ENCODE measurements at places on chromosomes 3 and 15.

- DNase-seq: no peak
These were observed 29.9 kb upstream of the ALDH1A2 start for GRCh38 chr15:58095415-58095814.

DNA sequence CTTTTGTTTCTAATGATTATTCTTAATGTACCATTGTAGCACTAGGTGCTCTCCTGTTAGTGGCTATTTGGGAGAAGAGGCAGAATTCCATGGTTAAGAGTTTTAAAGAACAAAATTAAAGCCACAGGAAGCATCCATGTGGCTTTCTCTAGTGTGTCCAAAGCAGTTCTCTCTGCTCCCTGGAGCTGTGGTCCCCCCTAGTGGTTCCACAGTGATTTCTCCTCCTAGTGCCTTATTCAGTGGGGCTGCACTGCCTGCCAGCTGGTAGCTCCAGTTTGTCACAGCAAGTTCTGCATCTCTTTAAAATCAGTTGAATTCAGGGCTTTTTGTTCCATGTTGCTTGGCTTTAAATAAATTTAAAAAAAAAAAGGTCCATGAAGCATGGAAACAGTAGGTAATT, 39.6 kb upstream of the FAM98B start:
- DNase-seq: no peak

GRCh38 chr15:70578196-70578595, 185.2 kb downstream of the UACA start:
- no peak for DNase-seq

- DNase-seq: no peak
These were observed 30.5 kb downstream of the RSRC1 start for GRCh38 chr3:158140396-158140795.

GRCh38 chr15:101162701-101163483, 89.0 kb downstream of the CHSY1 start:
- DNase-seq: no peak

- DNase-seq: no peak
These were observed 85.3 kb downstream of the ASB7 start for GRCh38 chr15:100687582-100688141.

DNA sequence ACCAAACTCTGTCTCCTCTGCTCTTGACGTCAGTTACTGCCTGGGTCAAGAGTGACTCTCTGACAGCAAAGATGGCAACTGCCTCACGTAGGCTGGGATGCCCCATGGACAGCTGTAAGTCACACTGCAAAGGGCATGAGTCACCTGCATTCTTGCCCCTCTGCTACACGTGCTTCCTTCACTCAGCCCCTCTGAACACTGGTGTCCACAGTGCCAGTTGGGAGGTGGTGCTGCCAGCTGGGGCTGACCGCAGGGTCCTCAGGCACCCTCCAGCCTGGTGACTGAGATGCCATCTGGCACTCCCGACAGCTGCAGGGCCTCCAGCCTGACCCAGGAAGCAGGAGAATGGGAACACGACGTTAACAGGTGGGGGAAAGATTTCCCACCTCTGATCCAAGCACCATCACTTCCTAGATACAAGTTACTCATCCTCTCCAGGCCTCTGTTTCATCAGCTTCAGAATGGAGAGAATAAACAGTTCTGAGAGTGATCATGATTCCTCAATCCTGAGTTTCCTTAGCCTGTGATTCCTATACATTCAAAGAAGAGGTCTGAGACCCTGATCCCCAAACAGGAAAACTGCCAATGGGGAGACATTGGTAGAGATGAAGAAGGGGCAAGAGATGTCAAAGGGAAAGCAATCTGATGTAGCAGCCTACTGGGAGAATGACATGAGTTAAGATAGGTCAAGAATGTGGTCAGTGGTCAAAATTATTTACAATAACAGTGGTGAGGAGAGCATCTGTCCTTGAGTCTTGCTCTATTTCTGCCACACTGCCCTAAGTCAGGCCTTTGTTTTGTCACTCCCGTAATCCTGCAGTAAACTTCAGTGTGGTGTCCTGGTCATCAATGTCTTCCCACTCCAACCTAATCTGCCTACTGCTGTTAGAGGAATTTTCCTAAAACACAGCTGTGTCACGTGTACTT, 86.1 kb upstream of the BCL6 start:
- DNase-seq: no peak

GRCh38 chr3:120438665-120439370, 12.0 kb downstream of the FSTL1 start:
- no peak for DNase-seq

- DNase-seq: no peak
These were observed 1038.2 kb downstream of the MCTP2 start for GRCh38 chr15:95269242-95270183.

DNA sequence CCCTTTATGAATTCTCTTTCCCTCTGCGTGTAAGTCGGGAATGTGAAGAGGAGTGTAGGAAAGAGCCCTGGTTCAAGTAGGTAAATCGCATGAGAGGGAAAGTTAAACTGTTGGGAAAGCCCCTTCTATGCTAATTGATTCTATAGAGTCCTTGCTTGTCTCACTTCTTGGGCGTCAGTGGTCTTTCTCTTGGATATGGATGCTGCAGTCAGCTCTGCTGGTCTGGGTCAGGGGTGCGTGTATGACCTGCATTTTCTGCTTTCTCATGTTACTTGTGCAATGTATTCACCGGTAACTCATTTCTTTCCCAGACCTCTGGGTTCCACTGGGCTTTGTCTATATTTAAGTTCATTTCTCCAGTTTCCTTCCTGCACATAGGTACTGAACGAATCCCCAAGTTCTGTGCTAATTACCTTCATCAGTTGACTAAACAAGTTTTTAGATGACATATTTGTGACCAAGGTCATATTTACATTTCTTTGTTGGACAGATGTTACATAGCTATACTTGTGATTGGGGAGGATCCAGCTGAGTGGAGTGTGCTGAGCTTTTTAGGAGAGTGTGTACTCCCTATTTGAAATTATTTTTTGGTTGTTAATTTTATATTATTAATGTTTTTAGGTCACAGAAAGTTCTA, 1.4 kb downstream of the SETD5 start:
- no peak for DNase-seq

DNA sequence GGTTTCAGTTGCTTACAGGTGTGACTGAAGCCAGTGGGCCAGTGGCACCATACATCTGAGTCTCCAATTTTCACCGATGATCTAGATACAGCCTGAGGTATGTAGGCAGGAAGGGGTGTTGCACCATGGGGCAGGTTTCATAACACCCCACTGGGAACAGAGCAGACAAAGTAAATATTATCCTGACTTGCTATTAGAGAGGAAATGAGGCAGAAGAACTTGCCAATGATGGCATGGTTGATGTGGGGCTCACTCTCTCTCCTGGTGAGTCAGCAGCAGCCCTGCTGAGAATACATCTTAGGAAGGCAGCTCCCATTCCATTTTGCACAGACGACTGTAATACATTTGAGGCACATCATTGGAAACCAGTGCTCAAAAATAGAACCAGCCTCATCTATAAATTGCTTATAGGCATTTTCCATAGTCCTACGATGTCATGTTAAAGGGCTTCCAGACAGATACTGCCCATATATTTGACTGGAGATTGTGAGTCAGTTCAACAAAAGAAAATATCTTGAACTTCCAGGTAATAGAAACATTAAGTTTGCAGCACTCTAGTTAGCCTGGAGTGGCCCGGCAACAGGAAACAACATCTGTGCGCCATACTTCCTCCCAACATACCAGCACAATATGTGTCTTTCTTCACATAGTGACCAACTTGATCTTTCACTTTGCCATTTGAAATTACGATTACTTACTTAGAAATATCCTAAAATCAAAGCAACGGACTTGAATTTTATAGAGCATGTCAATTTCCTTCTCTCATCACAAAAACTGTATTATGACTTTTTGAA, 175.5 kb downstream of the NECTIN3 start:
- no peak for DNase-seq

GRCh38 chr3:58955308-58955707, 94.5 kb downstream of the CFAP20DC start:
- no peak for DNase-seq

- no peak for DNase-seq
These were observed 80.6 kb downstream of the ADAMTSL3 start for GRCh38 chr15:83734487-83734886.

DNA sequence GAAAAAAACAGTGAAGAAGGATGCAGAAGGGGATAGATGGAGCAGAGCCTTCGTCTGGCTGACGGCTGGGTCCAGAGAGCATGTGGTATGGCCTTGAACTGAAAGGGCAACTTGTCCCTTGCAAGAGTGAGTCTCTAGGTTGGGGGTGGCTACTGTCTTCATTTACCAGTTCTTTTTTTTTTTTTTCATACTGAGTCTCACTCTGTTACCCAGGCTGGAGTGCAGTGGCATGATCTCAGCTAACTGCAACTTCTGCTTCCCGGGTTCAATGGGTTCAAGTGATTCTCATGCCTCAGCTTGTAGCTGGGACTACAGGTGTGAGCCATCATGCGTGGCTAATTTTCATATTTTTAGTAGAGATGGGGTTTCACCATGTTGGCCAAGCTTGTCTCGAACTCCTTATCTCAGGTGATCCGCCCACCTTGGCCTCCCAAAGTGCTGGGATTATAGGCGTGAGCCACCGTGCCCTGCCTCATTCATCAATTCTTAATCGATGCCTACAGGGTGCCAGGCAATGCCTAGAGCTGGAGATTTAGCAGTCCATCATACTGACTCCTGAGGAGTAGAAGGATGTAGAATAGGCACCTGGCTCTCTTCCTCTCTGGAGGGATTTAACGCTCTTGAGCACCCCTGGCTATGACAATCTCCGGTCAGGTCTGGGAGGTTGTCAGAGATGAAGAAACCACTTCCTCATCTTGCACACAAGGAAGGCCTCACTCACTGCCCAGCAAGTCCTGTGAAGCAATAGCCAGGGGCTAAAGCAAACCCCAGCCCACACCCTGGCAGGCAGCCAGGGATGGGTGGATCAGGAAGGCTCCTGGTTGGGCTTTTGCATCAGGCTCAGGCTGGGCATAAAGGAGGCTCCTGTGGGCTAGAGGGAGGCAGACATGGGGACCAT, at the start of gene CAMP:
TSS of gene CAMP (plus strand) at position 880 of the 898 bp plus-strand sequence. CDS start at position 897, 17 bp downstream.
- no peak for DNase-seq

GRCh38 chr3:40713306-40713705, 188.5 kb downstream of the ZNF621 start:
- no peak for DNase-seq

GRCh38 chr3:42827654-42828053, 18.4 kb downstream of the ACKR2 start:
- no peak for DNase-seq

DNA sequence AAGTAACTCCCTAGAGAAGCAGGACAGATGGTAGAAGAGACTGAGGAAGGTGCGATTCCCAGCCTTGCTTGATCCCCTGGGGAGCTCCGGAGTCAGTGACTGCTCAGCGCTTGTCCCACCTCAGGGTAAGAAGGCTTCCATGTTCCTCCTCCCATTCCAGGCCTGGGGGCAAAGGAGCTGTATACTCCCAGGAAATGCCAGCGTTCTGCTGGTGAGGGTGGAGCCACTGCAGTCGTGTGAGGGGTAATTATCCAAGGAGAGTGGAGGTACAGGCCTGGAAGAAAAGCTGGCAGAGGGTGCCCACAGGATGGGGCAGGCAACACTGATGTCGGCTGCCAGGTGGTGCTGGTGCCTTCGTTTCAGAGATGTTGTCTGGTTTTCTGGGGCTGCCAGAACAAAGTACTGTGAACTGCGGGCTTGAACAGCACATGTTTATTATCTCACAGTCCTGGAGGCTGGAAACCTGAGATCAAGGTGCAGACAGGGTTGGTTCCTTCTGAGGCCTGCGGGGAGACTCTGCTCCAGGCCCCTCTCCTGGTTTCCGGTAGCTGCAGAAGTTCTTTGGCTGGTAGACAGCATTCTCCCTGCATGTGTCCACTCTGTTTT, 12.1 kb upstream of the APBA2 start:
- no peak for DNase-seq

DNA sequence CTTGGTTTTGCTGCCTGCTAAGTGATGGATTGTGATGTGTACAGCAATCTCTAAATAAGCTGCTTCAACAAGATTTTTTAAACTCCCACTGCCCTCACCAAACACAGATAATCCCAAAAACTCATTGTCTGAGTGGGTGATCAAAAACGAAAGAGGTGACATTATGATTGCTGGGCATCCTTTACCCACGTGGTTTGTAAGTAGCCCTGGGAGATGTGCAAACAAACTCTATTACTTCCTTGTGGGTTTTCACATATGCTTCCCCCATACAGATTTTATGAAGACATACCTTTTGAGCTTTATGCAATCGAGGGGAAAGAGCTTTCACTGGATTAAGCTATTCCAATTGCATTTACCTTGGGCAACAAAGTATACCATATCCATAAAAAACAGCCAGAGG, 1000.4 kb downstream of the FHIT start:
- DNase-seq: no peak

DNA sequence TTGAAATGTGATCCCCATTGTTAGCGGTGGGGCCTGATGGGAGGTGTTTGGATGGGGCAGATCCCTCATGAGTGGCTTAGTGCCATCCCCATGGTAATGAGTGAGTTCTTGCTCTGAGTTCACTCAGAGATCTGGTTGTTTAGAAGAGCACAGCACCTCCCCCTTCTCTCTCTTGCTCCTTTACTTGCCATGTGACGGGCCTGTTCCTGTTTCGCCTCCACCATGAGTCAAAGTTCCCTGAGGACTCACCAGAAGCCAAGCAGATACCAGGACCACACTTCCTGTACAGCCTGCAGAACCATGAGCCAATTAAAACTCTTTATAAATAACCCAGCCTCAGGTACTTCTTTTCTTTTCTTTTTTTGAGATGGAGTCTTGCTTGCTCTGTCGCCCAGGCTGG, 46.6 kb downstream of the ANP32A start:
- no peak for DNase-seq

- no peak for DNase-seq
These were observed 6.4 kb downstream of the PSTPIP1 start for GRCh38 chr15:77001351-77001750.

GRCh38 chr3:52253314-52254304, 8.1 kb downstream of the PPM1M start:
- DNase-seq: peak; percentile 71

- DNase-seq: no peak
These were observed 2.5 kb upstream of the EOMES start for GRCh38 chr3:27724459-27725197.

- no peak for DNase-seq
These were observed 165.3 kb downstream of the PLCL2 start for GRCh38 chr3:17050071-17050470.

DNA sequence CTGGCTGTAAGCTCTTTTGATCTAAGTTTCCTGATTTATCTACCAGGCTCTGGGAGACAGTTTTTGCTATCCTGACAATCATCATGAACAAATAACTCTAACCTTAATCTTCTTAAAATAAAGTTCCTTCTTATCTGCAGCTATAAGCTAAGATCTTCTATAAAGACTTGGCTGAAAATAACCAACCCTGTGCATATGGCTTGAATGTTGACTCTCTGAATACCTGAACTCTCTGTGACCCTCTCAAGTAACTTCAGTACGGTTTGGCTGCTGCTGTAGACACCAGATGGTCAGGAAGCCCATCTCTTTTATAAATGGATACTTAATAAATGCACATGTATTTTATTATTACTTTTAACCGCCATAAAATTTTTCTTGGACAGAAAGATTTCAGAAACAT, 412.4 kb upstream of the CBLB start:
- no peak for DNase-seq
